Pancreas (tissue), 10 donors: ENCODE measurements at places on chromosomes 16 and 17. TPM values are rescaled to one million over a fixed set of nuclear protein-coding genes. Genes with fewer than 3 reads are reported as not detected.
A peak's percentile ranks its signal among the peaks of the same experiment; 100 is the strongest.

Gene USP43
- 4.1 TPM for total RNA-seq

DNA sequence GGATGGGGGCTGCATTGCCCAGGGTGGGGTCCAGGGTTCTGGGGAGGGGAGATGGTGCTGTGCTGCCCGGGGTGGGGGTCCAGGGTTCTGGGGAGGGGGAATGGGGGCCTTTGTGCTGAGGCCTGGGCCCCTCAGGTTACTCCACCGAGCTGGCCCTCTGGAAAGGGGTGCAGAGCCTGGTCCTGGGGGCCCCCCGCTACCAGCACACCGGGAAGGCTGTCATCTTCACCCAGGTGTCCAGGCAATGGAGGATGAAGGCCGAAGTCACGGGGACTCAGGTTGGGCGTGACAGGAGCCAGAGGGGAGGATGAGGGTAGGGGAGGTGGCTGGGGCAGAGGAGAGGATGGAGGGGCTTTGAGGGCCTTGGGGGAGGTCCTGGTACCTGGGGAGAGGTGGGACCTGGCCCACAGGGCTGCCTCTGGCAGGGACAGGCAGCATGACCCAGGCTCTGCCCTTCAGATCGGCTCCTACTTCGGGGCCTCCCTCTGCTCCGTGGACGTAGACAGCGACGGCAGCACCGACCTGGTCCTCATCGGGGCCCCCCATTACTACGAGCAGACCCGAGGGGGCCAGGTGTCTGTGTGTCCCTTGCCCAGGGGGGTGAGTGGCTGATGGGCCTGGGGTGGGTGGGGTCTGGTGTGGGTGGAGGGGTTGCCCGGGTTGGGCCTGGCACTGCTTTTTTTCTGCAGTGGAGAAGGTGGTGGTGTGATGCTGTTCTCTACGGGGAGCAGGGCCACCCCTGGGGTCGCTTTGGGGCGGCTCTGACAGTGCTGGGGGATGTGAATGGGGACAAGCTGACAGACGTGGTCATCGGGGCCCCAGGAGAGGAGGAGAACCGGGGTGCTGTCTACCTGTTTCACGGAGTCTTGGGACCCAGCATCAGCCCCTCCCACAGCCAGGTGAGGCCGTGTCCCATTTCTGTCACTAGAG lies 7.8 kb downstream of the ITGAX start:
- DNase-seq: no peak

DNA sequence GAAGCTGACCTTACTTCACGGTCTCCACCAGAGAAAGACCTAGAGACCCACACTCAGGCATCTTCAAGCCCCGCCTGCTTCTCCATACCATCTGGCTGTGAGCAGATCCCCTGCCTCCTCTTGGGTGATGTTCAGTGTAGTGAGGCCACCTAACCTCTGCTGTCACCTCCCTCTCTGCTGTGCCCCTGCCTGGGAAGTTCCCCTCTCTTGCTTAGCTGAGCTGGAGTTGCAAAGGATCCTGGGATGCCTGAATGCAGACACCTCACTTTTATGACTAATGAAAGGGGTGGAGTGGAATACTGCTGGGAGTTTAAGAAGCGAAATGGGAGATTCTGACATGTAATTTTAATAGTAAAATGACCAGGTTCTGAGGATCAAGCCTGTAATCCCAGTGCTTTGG lies 5.8 kb downstream of the IRX3 start:
- peak; percentile 27 for DNase-seq

GRCh38 chr16:21075252-21075651 lies 75.4 kb downstream of the DNAH3 start:
- no peak for DNase-seq

- no peak for DNase-seq
Observed at GRCh38 chr16:22660441-22661160, 149.9 kb downstream of the NPIPB5 start.

- DNase-seq: no peak
Observed at GRCh38 chr17:79038545-79039135, 14.7 kb downstream of the C1QTNF1 start.

- no peak for DNase-seq
Observed at GRCh38 chr16:3789375-3790099, 72.2 kb upstream of the TRAP1 start.

GRCh38 chr16:73019457-73020362 lies 28.2 kb downstream of the ZFHX3 start:
- no peak for DNase-seq

Gene OGFOD3
- 17.8 TPM for total RNA-seq

GRCh38 chr16:6131526-6132050 lies 1034.0 kb upstream of the EEF2KMT start:
- DNase-seq: no peak

GRCh38 chr16:76796416-76796815 lies 394.6 kb upstream of the MON1B start:
- no peak for DNase-seq

DNA sequence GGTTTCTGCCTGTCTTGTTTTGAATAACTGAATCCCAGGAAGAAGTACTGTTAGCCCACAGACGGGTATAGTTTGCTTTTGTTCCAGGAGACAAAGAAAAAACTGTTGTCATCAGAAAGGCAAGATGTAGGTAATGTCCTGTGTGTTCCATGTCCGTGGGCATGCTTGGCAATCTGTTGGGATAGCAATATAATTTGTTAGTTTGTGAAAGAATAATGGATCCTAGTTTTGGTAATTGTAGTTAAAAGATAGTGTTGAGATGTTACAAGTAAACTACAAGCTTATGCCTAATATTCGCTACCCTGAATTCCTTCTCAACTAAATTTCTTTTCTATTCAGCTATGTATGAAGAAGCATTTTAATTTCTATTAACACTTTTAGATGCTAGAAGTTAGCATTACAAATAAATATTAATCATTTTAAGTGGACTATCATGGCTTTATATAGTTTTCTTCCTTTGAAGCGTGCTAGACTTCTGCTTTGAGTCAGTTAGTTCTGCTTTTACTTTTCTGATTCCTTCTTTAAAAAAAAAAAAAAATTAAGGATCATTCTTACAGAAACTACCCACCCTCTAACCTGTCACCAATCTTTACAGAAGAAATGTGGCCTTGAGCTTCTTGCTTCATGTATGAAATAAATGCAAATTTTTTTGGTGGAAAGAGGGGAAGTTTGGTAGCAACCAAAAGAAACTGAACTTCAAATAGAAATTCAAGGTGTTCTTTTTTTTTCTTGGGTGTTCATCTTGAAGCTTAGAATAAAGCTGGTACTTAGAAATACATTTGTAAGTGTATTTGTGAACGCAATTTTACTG lies 2.4 kb downstream of the EVI2A start:
- no peak for DNase-seq

DNA sequence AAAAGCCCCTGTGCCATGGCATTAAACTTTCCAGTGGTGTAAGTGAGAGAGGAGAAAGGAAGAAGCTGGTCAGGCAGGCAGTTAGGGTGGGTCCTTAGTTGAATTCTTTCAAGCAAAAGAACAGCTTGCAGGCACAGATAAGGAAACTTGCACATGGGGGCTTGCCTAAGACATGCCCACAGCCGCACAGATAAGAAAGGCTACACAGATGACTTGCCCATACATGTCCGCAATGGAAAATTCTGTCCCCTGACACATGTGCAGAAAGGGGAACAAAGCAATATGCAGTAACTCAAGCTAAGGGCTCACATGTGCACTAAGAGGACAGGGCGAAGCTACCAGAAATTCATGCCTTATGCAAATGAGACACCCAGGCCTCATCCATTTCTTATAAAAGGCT lies 69.9 kb downstream of the GSG1L start:
- no peak for DNase-seq

DNA sequence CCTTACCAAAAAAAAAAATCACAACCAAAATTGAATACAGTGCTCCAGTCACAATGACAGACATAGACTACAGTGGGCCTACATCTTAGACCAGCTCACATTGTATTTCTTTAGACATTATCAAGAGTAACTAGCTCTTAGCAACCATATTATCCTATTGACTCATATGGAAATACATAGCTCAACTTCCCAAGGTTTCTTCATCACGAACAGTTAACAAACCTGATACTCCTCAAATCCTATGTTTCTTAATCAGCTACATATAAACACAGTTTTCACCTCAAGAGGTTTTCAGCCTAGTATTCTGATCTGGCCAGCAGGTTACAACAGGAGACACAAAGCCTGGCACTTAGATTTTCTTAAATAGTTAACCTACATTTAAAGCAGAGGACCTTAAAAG lies 29.7 kb downstream of the CMC2 start:
- no peak for DNase-seq

DNA sequence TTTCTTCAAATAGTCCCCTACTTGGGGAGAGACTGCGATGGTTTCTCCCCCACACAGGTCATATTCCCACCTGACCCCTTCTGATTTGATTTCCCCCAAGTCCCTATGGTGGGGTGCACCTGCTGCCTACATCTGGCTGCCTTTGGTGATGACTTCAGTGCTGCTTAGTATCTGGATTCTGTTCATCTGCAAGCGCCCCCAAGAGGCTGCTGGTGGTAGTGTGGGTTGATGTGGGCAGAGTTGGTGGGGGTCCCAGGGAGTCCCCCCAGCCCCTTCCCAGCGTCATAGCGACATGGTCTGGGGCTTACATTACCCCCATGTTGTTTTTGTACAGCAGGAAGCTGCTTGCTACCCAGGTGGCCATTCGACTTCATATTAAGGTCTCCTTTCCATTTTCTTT lies 99.2 kb downstream of the NTN1 start:
- no peak for DNase-seq
